ENCODE measurements at places on chromosomes 16 and 17.

- DNase-seq, result peak; percentile 27
These were observed 66.1 kb downstream of the SMG6 start for GRCh38 chr17:2237521-2237921.

- DNase-seq, result no peak
These were observed 51.1 kb downstream of the SF3B3 start for GRCh38 chr16:70574595-70575271.

DNA sequence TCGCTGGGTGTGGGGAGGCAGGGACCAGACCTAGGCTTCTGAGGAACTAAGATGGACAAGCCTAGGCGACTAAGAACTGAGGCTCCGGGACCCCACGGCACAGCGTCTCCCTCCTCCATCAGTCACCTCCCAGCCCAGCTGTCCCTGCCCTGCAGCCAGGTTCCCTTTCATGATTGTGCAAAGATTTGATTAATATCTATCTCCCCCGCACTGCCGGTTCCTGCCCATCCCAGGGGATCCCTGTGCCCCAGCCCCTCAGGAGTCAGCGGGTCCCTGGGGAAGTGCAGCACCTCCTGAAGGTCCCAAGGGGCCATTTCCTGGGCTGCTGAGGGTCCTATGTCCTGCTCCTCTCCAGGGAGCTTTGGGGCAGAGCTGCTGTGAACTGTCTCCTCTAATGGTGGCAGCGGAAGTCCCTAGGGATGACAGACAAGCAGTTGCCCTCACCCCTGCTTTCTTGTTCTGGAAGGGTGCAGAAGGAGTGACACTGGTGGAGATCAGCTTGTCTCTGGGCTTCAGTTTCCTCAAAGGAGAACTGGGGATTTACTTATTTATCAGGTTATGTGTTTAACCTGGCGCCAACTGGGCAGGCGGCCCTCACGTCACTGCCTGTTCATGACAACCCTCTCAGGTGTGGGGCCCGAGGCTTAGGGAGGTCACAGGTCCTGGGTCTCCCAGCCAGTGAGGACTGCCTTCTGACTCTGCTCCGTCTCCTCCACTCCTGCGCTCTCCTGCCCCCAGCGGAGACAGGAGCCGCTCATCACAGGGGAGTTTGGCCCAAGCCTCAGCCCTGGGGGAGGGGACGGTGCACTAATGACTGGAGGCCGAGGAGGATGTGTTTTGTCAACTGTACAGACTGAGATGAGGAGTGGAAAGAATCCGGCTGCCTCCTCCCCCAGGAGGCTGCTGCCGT, 1.9 kb upstream of the C16orf74 start:
- DNase-seq, result no peak

GRCh38 chr17:54085934-54086333, 263.2 kb downstream of the KIF2B start:
- DNase-seq, result peak; percentile 30

- DNase-seq, result no peak
These were observed 14.6 kb upstream of the CDH15 start for GRCh38 chr16:89156740-89157645.
